ENCODE measurements at places on chromosomes 5 and 9. TPM values are rescaled to one million over a fixed set of nuclear protein-coding genes. Genes with fewer than 3 reads are reported as not detected.

RNF183 gene
- not detected for total RNA-seq

DNA sequence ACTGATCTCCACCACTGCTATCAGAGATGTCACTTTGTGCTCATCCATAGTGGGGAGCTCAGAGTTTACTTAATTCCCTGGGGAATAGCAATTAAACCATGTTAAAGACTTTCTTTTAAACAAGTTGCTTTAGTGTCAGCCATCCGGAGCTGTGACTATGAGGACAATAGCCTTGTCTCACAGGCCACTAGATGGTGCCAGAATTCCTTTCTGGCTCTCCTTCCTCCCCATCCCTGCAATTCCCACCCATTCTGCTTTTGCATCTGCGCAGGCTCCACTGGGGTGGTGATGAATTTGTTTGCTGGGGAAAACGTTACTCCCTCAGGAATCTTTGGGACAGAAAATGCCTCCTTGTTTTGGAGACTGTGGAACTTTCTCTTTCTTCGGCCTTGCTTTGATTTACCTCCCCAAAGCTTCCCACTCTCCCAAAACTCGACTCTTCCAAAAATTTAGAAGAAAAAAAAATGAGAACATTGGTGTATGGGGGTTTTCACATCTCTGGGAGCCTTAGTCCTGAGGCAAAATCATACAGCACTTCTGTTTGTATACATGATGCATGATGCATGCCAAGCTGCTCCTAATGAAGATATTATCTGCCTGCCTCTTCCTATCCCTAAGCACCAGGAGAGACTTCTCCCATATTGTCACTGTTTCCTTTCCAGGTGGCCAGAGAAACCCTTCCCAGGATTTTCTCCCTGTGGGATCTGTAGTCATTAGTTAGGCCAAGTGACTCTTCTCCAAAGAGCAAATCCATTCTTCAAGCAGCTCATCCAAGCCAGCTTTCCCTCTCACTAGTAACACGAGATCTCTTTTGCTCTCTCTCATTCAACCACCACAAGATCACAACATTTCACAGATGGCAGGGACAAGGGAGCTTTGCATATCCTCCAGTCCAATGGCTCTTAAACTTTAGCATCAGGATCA lies 466.1 kb downstream of the TLR4 start:
- H3K27me3 ChIP-seq: peaks cover 13% of the 10 kb centered on the region
- no peaks in the 10 kb centered on the region for H3K4me1 ChIP-seq
- H3K4me3 ChIP-seq: no peak overlapping the region
- H3K27ac ChIP-seq: no peak overlapping the region
- DNase-seq: no peak
- no peaks in the 10 kb centered on the region for H3K36me3 ChIP-seq

- DNase-seq: no peak
- no peaks in the 10 kb centered on the region for H3K4me1 ChIP-seq
- no peak overlapping the region for H3K4me3 ChIP-seq
- no peaks in the 10 kb centered on the region for H3K27me3 ChIP-seq
Measured at GRCh38 chr5:16108418-16108817, 71.2 kb downstream of the MARCHF11 start.

DNA sequence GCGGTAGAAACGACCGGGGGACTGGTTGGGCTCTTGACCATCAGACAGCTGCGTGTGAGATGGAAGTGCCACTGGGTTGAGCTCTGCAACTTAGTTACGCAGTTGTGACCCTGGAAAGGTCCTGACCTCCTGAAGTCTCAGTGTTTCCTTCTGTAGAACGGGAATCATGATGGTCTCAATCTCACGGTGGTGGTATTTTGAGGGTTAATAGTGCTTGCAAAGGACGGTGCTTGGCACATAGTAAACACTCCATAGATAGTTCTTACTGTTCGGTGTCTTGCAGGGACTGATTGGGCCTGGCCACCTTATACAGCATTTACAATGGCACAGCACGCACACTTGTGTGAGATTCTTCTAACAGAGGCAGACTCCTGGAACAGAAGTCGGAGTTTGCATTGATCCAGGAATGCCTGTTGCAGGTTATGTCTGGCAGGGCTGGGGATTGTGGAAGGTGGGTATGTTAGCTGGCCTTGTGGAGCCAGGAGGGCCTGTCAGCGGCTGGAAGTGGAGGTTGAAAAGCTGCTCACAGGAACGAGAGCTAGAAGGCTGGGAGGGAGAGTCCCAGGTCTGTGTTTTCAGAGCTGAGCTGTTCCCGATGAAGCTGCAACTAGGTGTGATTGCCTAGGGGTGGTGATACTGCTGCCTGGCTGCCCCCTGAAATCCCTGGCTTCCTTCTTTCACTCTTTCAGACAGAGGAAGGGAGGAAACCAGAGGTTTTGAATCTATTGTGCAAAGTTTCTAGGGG lies 962 bp upstream of the TXN start:
- H3K4me3 ChIP-seq: peak overlapping the region; percentile 92
- H3K27me3 ChIP-seq: no peaks in the 10 kb centered on the region
- no peaks in the 10 kb centered on the region for H3K36me3 ChIP-seq
- peaks cover 46% of the 10 kb centered on the region for H3K4me1 ChIP-seq

DNA sequence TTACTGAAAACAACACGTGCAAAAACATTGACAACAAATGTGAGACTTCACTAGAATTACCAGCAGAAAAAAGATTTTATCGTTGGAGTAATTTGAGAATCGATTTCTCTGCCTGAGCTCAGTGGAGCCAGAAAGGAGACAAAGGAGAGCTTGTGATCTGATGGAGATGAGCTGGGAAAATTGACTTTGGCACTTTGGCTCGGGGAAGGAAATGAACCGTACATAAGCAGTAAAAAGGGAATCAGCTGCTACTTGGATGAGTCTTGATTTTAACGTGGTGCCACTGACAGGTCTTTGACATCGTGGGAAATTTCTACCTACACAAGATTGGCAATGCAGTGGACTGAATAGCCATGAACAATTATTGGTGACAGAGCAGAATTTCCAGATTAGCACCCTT lies 244.7 kb upstream of the RPS23 start:
- H3K4me1 ChIP-seq: no peaks in the 10 kb centered on the region
- no peak overlapping the region for H3K27ac ChIP-seq
- no peak overlapping the region for H3K4me3 ChIP-seq
- H3K27me3 ChIP-seq: no peaks in the 10 kb centered on the region
- no peaks in the 10 kb centered on the region for H3K36me3 ChIP-seq

DNA sequence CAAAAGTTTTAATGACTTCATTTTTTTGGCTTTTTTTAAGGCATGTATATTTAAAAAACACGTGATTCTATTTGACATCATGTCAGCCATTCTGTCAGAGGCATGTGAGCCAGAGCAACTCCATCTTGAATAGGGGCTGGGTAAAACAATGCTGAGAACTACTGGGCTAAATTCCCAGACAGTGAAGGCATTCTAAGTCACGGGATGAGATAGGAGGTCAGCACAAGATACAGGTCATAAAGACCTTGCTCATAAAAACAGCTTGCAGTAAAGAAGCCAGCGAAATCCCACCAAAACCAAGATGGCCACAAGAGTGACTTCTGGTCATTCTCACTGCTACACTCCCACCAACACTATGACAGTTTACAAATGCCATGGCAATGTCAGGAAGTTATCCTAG lies 1000.6 kb upstream of the DMAC1 start:
- H3K27ac ChIP-seq: no peak overlapping the region
- no peaks in the 10 kb centered on the region for H3K27me3 ChIP-seq
- no peaks in the 10 kb centered on the region for H3K4me1 ChIP-seq
- DNase-seq: no peak
- no peaks in the 10 kb centered on the region for H3K36me3 ChIP-seq

- peaks cover 14% of the 10 kb centered on the region for H3K4me1 ChIP-seq
- H3K36me3 ChIP-seq: peaks cover 20% of the 10 kb centered on the region
Measured at GRCh38 chr5:179852993-179853547, 5.5 kb downstream of the MRNIP start.

- H3K4me1 ChIP-seq: no peaks in the 10 kb centered on the region
- peak; percentile 77 for DNase-seq
- no peak overlapping the region for H3K27ac ChIP-seq
- H3K27me3 ChIP-seq: no peaks in the 10 kb centered on the region
Measured at GRCh38 chr9:133787754-133788025, 49.5 kb upstream of the SARDH start.

FAM163B gene
- not detected for total RNA-seq

GRCh38 chr5:80711216-80711615 lies 56.4 kb upstream of the DHFR start:
- H3K4me1 ChIP-seq: peaks cover 12% of the 10 kb centered on the region
- no peak for DNase-seq
- H3K4me3 ChIP-seq: no peak overlapping the region
- no peak overlapping the region for H3K27ac ChIP-seq
- no peaks in the 10 kb centered on the region for H3K27me3 ChIP-seq

SPINK4 gene
- not detected for total RNA-seq

GRCh38 chr5:118722122-118723020 lies 266.0 kb downstream of the DTWD2 start:
- no peak for DNase-seq
- H3K27me3 ChIP-seq: peaks cover 10% of the 10 kb centered on the region
- no peak overlapping the region for H3K4me3 ChIP-seq
- H3K36me3 ChIP-seq: no peaks in the 10 kb centered on the region
- no peak overlapping the region for H3K27ac ChIP-seq
- H3K4me1 ChIP-seq: no peaks in the 10 kb centered on the region

ZNG1F gene
- 8.1 TPM for total RNA-seq

- H3K4me3 ChIP-seq: no peak overlapping the region
- DNase-seq: no peak
- no peaks in the 10 kb centered on the region for H3K27me3 ChIP-seq
- peaks cover 5% of the 10 kb centered on the region for H3K4me1 ChIP-seq
- H3K36me3 ChIP-seq: peaks cover 13% of the 10 kb centered on the region
Measured at GRCh38 chr9:69885474-69885929, 64.9 kb downstream of the CFAP95 start.

GRCh38 chr9:96491880-96492525 lies 42.0 kb downstream of the HABP4 start:
- no peaks in the 10 kb centered on the region for H3K27me3 ChIP-seq
- H3K4me3 ChIP-seq: no peak overlapping the region
- peaks cover 11% of the 10 kb centered on the region for H3K4me1 ChIP-seq
- peaks cover 29% of the 10 kb centered on the region for H3K36me3 ChIP-seq
- H3K27ac ChIP-seq: peak overlapping the region; percentile 14

DNA sequence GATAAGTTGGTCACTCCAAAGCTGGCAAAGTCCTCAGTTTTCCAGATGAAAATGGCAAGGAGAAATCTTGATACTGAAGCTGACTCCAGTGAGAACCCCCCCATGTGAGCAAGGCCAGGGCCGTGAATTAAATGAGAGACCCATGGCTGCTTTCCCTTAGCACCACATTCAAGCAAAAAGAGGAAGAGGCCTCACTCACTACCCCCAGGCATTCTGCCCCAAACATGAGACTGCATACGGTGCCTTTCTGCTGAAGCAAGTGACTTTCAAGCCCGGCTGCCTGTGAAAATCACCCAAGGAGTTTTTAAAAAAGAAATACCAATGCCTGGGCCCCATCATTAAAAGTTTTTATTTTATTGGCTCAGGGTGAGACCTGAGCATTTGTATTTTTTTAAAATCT lies 66.9 kb downstream of the TMEM252 start:
- peaks cover 2% of the 10 kb centered on the region for H3K27me3 ChIP-seq
- H3K36me3 ChIP-seq: no peaks in the 10 kb centered on the region
- no peak for DNase-seq
- H3K4me3 ChIP-seq: no peak overlapping the region
- no peaks in the 10 kb centered on the region for H3K4me1 ChIP-seq

PDCD1LG2 gene
- 1.1 TPM for total RNA-seq

GRCh38 chr9:78127279-78128225 lies 95.9 kb upstream of the GNAQ start:
- no peak for DNase-seq
- no peak overlapping the region for H3K27ac ChIP-seq
- H3K4me1 ChIP-seq: peaks cover 11% of the 10 kb centered on the region
- H3K27me3 ChIP-seq: peaks cover 18% of the 10 kb centered on the region
- no peak overlapping the region for H3K4me3 ChIP-seq

DNA sequence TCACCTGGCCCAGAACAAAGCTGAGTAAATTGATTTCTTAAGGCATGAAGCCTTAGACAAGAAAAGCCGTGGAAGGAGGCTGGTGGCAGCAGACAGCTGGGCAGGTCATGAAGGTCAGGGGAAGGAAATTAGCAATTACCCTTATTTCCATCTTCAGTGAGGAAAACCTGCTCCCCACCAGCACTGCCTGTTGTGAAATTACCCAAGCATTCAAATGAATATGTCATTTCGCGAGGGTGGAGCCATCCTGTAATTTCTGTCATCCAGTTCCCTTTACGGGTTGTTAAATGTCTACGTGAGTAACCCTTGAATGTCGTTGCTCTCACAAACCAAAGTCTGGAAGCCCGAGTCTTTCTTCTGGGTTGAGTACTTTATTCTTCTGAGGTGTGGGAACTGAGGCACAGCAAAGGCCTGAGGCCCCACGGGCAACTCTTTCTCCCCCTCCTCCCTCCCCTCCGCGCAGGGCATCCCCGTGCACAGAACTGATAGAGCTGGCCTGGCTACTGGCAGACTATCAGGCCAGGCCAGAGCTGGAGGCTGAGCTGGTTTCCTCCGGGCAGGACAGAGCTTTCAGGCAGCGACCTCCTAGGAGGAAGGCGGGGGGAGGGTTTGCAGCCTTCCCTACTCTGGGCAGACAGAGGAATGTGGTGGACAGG lies 22.0 kb upstream of the AK3 start:
- H3K27me3 ChIP-seq: peaks cover 1% of the 10 kb centered on the region
- H3K36me3 ChIP-seq: no peaks in the 10 kb centered on the region
- peak overlapping the region; percentile 33 for H3K27ac ChIP-seq
- H3K4me3 ChIP-seq: peak overlapping the region; percentile 46

IFNA21 gene
- total RNA-seq: not detected

HTR1A gene
- not detected for total RNA-seq

DNA sequence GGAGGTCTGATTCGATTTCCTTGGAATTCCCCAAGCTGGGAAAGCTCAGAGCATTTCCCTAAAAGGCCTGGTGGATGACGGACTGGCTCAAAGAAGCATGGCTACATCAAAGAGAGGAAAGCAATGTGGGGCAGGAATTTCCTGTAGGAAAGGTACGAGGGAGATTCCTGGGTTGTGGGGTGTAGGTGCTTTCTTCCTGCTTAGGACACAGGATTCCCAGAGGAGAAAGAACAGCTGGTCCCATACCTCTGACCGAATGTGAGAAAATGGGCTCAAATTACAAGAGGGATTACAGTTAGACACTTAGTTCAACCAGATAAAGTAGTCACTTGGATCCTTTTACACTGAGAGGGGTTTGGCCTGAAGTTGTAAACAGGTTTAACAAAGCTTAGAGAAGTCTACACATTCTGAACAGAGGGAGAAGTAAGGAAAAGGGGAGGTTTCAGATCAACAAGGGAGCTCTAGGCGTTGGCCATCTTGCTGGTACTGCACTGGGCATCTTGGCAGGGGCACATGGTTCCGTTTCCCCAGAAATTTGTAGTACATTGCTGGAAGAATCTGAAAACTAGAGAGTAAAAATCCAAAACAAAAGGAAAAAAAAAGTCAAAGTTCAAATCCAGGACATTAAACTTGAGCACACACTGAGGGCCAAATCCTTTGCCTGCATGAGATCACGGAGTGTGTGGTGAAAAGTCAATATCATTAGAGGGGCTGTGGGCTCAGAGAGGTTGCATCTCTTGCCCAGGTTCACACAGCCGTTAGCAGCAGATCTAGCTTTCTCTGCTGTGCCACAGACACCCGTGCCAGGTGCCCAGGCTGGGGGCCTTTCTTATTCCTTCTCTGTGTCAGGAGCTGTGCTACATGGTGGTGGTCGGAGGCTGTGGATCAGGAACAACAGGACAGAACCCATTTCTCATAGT lies 171.3 kb downstream of the RGS3 start:
- H3K27me3 ChIP-seq: no peaks in the 10 kb centered on the region
- no peak overlapping the region for H3K4me3 ChIP-seq
- H3K4me1 ChIP-seq: peaks cover 51% of the 10 kb centered on the region
- peak overlapping the region; percentile 58 for H3K27ac ChIP-seq
- peak; percentile 38 for DNase-seq
- no peaks in the 10 kb centered on the region for H3K36me3 ChIP-seq

NOXA1 gene
- total RNA-seq: 0.97 TPM

GRCh38 chr9:69260161-69260560 lies 64.9 kb upstream of the ENTREP1 start:
- H3K4me1 ChIP-seq: no peaks in the 10 kb centered on the region
- H3K27me3 ChIP-seq: peaks cover 2% of the 10 kb centered on the region
- H3K4me3 ChIP-seq: no peak overlapping the region
- DNase-seq: no peak

Measured in chondrocyte (in vitro differentiated cells).